GM04503 (cell line): ENCODE measurements at places on chromosomes 2 and 18.

DNA sequence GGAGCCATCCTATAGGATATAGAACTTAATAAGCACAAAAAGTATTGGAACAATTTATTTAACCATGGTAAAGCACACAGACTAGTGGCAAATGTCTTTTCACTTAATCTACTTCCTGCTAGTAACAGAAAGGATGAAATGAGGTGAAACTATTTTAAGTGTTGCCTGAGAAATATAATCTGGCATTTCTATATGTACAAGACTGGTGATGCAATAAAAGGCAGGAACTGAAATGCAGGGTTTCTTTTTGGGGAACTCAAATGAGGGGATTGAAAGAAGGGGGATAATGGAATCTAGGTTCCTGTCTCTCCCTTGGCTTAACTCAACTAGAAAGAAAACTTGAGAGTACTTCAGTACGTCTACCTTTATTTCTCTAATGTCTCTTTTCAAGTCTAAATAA, 122.3 kb downstream of the MEMO1 start:
- DNase-seq: no peak

DNA sequence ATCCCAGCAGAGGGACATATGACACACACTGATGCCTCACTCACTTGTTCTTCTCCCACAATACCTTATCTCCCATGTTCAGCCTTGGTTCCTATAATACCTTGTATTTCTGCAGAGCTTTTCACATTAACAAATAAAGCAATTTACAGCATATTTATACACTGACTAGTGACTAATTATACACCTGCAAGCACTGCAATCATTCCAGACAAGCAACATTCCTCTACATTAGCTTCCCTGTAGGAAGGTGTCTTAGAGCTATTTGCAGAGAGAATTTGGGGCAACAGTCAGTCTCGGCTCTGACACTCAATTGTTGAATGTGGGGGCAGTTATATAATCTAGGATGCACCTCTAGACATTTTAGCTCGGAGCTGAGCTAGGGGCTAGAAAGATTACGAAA, 9.5 kb upstream of the INSIG2 start:
- DNase-seq: no peak

DNA sequence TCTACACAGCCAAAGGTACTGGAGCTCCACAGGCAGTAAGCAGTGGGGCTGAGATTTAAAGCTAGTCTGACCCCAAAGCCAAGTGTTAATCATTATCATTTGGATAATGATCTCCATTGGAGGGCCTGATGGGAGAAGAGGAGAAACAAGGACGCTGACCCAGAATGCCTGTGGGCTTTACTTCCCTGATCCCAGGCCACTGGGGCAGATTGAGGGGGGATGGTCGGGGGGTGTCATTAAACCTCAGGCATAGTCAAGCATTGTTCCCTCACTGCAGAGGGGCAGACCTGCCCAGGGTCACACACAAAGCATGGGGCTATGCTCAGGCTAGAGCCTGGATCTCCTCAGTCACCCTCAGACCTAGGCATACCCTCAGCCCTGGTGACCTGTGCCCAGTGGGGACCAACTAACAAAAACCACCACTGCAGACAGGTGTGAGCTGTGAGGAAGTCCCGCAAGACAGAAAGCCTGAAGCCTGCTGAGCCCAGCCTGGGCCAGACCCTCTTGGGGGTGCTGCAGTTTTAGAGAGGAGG, 53.4 kb downstream of the SDC1 start:
- no peak for DNase-seq

DNA sequence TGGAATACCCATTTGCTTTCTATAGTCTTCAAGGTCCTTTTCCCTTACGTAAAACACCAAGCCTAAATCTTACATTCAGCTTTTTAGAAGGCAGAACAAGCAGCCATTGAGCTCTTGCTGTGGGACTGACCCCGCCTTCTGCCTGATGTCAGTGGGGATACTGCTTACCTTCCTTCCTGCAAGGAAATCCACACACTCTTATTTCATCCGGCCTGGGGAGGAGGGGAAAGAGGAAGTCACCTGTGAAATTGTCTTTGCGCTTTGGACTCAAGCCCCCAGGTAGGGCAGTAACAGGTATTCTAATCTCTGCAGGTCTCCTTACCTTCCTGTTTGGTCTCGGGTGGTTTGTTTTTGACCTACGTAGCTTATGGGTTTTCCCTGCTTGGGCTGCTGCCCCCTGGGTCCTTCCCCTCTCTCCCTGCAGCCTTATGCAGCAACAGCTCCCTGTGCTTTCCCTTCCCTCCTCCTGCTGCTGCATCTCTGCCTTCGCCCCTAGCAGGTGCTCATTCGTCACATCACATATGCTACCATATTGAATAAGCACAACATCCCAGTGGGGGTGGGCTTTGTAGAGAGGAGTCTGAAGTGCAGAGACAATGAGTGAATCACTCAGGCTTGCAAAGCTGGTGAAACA, 402.5 kb upstream of the TRIB2 start:
- no peak for DNase-seq

DNA sequence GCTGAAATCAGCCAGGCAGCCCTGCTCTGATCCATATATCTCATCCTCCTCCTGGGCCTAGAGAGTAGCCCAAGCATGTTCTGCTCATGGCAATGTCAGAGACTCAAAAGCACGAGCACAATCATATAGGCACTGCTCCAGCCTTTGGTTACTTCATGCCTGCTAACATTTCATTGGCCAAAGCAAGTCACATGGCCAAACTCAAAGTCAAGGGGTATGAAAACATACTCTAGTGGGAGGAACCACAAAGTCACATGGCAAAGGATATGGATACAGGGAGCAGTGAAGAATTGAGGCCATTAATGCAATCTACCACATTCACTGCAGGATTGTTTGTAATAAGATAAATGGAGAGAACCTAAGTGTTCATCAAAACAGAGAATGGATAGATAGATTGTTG, 87.8 kb upstream of the SPATS2L start:
- no peak for DNase-seq

- no peak for DNase-seq
Observed at GRCh38 chr18:7512348-7512747, 54.8 kb upstream of the PTPRM start.
